ENCODE measurements at places on chromosomes 16 and 17.

GRCh38 chr17:41521574-41522261 lies 3.0 kb upstream of the KRT15 start:
- DNase-seq: no peak

GRCh38 chr16:75957870-75958269 lies 231.6 kb upstream of the CPHXL start:
- no peak for DNase-seq

DNA sequence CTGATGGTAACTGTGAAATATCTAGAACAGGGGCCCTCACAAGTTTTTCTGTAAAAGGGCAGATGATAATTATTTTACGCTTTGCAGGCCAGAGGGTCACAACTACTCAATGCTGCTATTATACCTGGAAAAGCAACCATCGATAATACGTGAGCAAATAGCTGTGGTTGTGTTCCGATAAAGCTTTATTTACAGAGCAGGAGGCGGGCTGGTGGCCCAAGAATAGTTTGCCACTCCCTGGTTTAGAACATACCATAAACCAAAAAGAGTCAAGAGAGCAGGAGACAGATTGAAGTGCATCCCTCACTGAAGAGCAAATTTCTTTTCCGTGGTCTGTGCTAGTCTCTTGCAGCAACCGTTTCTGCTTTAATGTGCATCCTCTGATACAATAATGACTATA lies 77.9 kb upstream of the DYNLRB2 start:
- no peak for DNase-seq

DNA sequence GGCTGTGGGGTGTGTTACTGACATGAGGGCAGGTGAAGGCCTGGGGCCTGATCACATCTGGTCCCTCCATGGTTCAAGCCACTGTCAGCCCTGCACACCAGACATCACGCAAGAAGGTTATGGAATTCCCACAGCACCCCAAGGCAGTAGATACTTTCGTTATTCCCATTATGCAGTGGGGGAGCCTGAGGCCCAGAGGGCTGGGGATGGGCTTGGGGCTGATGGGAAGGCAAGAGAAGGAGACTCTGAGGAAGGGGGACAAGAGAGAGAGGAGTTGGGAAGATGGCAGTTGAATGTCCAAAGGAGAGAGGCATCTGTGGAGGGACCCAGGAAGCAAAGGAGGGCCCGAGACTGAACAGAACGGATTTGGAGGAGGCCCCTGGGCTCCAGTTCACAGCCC lies 34.7 kb downstream of the TRPV2 start:
- no peak for DNase-seq

- no peak for DNase-seq
Measured at GRCh38 chr17:32015245-32016013, 8.2 kb downstream of the LRRC37B start.

DNA sequence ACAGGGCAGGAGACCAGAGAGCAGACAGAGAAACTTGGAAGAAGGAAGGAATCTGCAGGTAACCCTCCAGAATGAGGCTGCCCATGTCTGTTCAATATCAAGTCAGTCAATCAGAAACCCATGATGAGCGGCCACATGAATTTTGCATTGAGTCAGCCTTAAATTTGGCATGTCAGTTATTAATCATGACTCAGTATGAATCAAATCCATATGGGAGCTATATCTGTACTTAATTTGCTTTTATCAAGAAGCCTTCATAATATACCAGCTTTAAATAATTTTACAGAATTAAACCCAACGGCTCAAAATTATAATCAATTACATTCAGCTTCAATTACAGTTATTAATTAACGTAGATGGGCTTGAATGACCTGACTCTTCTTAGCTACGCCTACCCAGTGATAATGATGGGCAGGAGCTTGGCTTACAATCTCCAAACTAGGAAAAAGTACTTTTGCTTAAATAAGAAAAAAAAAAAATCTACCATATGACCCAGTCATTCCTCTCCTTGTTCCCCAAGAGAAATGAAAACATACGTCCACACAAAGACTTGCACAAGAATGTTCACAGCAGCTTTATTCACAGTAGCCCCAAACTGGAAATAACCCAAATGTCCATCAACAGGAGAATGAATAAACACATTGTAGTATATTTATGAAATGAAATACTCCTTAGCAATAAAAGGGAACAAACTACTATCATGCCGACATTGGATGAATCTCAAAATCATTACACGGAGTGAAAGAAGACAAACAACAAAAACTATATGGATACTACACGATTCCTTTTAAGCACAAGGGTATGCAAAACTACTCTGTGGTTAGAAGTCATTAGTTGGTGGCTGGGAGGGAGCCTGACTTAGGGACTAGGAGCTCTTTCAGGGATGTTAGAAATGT lies 48.6 kb downstream of the SLC39A11 start:
- no peak for DNase-seq

GRCh38 chr17:44492706-44493272 lies 10.4 kb downstream of the GPATCH8 start:
- no peak for DNase-seq

DNA sequence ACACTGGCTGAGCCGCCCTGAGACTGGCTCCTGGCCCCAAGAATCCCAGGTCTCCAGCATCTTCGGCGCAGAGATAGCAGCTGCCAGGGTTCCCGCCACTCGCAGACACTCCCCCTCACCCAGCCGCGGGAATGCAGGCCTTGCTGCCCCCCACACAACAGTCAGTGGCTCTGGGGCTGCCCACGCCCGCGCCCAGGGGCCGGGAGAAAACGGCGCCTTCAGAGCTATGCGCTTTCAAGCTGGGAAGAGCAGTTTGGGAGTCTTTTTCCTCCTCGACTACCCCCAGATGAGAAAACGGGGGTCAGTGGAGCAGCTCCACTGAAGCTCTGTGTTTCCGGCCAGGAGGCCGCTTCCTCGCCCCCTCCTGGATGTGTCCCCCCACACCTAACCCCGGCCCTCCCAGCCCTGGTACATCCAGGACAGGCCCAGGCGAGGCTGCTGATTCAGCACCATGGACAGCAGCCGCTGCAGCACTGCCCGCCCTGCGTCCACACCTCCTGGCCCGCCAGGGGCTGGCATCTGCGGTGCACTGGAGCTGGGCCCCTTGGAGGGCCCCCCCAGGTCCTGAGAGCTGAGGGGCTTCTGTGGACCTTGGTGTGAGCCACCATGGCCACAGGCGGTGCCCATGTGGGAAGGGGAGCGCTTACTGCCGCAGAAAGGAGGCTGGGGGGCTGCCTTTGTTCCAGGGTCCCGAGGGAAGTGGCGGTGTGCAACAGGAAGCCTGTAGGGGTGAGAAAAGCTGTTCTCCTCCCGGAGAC lies 35.7 kb downstream of the CACNA1H start:
- DNase-seq: peak; percentile 6

DNA sequence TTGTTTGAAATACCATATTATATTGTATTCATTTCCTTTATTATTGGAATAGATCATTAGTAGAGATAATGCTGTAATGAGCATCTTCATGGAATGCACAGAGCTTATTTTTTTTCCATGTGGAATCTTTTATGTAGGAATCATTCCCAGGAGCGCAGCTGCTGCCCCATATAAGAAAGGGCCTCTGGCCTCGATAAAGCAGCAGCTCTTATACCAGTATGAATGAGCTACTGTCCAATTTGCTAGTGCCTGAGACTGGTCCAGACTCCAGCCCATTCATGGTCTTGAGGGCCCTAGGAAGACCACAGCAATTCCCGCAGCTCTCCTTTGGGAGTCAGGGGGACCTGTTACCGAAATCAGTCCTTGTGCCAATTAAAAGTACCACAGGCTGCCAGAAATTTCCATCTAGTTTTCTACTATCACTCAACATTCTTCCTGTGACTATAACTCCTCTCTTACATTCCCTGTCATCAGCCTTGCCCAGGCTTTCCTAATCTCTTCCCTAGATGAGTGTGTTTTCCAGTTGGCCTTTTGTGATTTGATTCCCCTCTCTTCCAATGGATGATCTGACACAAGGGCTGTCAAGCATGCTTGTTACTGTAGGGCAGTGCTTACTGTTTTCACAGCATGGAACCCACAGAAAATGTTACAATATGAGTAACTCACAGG lies 1.9 kb downstream of the ZNF843 start:
- DNase-seq: no peak

DNA sequence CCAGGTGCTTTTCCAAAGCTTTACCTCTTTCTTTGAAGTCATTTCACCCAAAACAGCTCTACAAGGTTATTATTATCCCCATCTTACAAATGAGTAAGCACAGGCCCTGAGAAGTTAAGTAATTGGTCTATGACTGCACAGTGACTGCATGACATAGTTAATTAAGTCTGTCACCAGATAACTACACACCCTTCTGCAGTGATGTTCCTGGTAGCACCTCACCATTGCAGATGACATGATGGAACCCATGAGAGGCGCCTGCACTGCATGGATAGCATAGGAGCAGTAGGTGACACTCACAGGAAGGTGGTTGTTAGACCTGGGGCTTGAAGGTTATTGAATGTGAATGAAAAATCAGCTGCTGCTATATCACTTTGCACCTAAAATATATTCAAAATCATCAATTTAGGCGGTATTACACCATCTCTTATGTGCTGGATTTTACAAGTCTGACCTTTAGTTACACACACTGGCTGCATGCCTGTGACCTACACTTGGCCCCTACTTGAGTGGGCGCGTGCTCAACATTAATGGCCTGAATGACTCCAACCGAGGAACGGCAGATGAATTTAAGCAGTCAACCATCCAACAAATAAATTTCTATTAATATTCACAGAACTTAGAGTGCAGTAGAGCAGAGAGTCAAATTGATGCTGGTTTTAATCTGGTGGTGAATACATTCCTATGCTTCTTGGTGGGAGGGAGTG lies 239.6 kb downstream of the CDH11 start:
- DNase-seq: no peak

DNA sequence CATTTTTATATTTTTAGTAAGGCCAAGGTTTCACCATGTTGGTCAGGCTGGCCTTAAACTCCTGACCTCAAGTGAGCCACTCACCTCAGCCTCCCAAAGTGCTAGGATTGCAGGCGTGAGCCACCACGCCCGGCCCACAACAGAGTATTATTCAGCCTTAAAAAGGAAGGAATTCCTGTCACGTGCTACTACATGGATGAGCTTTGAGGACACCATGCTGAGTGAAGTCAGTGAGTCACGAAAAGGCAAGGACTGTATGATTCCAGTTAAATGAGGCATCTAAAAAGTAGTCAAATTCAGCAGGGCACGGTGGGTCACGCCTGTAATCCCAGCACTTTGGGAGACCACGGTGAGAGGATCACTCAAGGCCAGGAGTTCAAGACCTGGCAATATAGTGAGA lies 9.7 kb downstream of the CSF3 start:
- no peak for DNase-seq

DNA sequence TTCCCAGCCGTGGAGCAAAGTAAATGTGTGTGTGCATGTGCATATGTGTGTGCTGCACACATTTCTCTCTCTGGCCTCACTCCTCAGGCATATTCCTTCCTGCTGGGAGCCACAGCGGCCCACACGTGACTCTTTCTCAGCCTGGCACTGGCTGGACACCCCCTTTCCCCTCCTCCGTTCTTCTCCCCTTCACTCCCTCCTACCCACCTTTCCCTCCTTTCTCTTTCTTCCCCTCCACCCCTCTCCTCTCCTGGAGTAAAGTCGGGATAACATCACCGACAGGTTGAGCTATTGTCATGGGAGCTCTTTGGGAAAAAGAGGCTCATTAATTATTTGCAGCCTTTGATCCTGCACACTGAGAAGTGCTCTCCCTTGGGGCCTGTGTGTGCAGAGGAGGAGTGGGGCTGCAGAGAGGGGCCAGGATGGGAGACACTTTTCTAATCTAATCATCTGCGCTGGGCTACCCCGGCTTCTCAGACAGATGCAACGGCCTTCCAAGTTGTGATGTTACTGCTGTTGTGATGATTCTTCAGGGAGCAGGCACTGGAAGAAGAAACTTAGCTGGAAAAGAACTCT lies 126.3 kb upstream of the HSBP1 start:
- no peak for DNase-seq

DNA sequence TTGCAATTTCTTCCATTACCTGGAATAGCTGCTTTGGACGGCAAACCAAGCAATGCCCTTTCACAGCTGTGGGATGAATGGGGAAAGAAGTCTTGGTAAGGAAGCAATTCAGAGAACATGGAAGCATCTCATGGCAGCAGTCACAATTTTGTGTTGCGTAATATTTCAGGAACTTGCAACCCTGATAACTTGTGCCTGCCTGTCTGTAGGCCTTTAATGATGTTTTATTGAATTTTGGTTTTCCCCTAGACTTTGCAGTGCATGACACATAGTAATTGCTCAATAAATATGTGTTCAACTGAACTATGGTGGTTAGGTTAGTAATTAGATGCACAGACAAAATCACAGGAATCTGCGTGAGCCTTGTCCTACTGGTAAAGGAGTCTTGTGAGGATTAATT lies 439.5 kb downstream of the WWOX start:
- no peak for DNase-seq

DNA sequence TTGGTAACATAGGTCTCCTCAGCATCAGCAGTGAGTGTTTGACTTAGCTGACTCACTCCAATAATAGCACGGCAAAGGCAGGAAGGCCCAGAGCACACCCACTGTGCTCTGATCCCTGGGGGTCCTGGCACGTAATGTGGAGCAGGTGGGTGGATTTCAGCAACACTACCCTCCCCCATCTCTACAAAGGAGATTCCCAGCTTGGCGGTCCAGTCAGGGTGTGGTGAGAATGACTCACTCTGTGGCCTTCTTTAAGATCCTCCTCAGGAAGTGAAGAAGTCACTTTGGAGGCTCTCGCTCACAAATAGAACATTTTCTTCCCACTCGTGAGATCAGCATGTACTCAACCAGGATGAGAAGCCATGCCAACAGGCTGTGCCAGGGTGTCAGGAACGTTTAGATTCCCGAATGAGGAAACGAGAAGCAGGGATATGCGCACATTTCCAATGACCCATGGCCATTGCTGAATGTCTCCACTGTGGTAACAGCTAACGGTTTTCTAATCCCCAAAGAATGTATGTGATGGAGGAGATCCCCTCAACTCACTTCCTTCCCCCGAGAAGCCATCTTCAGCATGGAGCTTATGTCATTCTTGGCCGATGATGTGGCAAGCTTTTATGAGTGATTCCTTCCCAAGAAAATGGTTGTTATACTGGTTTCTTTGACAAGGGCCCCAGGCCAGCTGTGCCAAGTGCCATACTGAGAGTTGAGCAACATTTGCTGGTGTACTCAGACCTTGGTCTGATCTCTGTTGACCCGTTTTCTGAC lies 365.2 kb downstream of the C16orf95 start:
- no peak for DNase-seq

GRCh38 chr16:87297918-87298631 lies 19.1 kb downstream of the C16orf95 start:
- no peak for DNase-seq

DNA sequence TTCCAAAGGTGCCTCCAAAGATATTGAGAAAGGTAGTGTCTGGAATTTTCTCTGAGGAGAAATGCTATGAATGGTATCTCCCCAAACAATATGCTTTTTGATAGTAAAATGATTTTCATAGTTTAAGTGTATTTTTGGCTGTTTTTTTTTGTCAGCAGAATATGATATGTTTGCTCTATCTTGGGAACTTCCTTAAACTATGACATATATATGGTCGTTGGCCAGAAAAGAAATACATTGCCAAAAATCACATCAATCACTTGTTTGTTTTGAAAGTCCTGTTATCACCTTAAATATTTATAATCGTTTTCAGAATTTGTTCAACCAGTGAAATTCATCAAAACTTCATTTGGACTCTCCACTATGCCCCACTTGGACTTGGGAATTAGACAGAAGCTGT lies 816.9 kb downstream of the CDH11 start:
- DNase-seq: no peak

- no peak for DNase-seq
Measured at GRCh38 chr16:24349320-24349719, 93.2 kb downstream of the CACNG3 start.

Data from activated effector memory CD4-positive, alpha-beta T cell treated with Interleukin-2 at 50 U/mL for 16 hours (primary cell).